H1 (cell line): ENCODE measurements at places on chromosomes 4 and X. TPM values are rescaled to one million over a fixed set of nuclear protein-coding genes. Genes with fewer than 3 reads are reported as not detected.

FAM149A gene
- total RNA-seq = 7.5 and 8.5 TPM in 2 replicates

ERVMER34-1 gene
- total RNA-seq = 31.6 and 34.3 TPM in 2 replicates

BEX5 gene
- 9.9 and 12.0 TPM in 2 replicates for total RNA-seq

DMRTC1 gene
- not detected in 2 replicates for total RNA-seq

WNK3 gene
- 37.1 and 37.5 TPM in 2 replicates for total RNA-seq

MAGEB6B gene
- not detected in 2 replicates for total RNA-seq

NPY2R gene
- 0.34 and 0.41 TPM in 2 replicates for total RNA-seq

DRD5 gene
- 0.11 TPM in 1 of 2 replicates, not detected in the other for total RNA-seq

ARHGEF38 gene
- total RNA-seq = not detected in 2 replicates

PLS3 gene
- 185 and 188 TPM in 2 replicates for total RNA-seq

ZNF711 gene
- 15.5 and 16.3 TPM in 2 replicates for total RNA-seq

SOX3 gene
- total RNA-seq = 38.9 and 41.0 TPM in 2 replicates

CLDN22 gene
- total RNA-seq = not detected in 2 replicates

PAGE2B gene
- not detected in 2 replicates for total RNA-seq

GSX2 gene
- not detected in 2 replicates for total RNA-seq

PPP4R3C gene
- not detected in 2 replicates for total RNA-seq

MSL3 gene
- total RNA-seq = 11.3 and 12.3 TPM in 2 replicates

TMPRSS11B gene
- total RNA-seq = not detected in 2 replicates

AMTN gene
- not detected in 2 replicates for total RNA-seq

UGT2B15 gene
- total RNA-seq = not detected in 2 replicates

TBX22 gene
- 0.33 and 0.63 TPM in 2 replicates for total RNA-seq

PHEX gene
- 0.11 and 0.15 TPM in 2 replicates for total RNA-seq

TDO2 gene
- total RNA-seq = not detected in 2 replicates

UGT2B10 gene
- total RNA-seq = not detected in 2 replicates

IL15 gene
- 0.61 and 0.69 TPM in 2 replicates for total RNA-seq

SSX4 gene
- 0.32 TPM in 1 of 2 replicates, not detected in the other for total RNA-seq

COMMD8 gene
- 6.8 and 7.2 TPM in 2 replicates for total RNA-seq

BEX3 gene
- 310 and 330 TPM in 2 replicates for total RNA-seq

PPARGC1A gene
- 1.4 and 1.5 TPM in 2 replicates for total RNA-seq

MTTP gene
- 0.26 and 0.50 TPM in 2 replicates for total RNA-seq
